ENCODE measurements at places on chromosomes 2 and 18.

DNA sequence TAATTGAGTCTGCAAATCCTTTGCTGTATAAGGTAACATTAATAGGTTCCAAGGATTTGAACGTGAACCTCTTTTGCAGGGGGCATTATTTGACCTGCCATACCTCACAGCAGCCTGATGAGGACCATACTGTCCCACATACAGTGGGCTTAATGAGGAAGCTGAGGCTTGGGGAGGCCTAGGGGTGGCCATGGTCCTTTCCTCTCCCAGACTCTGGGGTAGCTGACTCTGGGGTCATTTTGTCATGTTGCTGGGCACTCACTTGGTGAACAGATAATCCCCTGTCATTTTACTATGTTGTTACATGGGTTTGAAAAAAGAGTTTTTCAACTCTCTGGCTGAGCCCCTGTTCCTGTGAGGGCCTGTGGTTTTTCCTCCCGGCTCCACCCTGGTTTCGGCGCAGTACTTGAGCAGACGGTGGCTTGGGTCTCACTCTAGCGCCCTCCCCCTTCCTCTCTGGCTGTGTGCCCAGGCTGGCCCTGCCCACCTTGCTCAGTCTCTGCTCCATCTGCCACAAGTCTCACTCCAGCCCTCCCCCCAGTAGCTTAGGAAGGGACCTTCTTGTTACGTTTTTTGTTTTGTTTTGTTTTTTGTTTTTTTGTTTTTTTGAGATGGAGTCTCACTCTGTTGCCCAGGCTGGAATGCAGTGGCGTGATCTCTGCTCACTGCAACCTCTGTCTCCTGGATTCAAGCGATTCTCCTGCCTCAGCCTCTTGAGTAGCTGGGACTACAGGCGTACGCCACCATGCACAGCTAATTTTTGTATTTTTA lies 21.0 kb downstream of the INPP4A start:
- DNase-seq, result peak; percentile 55

GRCh38 chr18:24270358-24270936 lies 127.2 kb downstream of the OSBPL1A start:
- DNase-seq, result no peak

GRCh38 chr2:226888971-226889370 lies 53.1 kb downstream of the RHBDD1 start:
- DNase-seq, result no peak

DNA sequence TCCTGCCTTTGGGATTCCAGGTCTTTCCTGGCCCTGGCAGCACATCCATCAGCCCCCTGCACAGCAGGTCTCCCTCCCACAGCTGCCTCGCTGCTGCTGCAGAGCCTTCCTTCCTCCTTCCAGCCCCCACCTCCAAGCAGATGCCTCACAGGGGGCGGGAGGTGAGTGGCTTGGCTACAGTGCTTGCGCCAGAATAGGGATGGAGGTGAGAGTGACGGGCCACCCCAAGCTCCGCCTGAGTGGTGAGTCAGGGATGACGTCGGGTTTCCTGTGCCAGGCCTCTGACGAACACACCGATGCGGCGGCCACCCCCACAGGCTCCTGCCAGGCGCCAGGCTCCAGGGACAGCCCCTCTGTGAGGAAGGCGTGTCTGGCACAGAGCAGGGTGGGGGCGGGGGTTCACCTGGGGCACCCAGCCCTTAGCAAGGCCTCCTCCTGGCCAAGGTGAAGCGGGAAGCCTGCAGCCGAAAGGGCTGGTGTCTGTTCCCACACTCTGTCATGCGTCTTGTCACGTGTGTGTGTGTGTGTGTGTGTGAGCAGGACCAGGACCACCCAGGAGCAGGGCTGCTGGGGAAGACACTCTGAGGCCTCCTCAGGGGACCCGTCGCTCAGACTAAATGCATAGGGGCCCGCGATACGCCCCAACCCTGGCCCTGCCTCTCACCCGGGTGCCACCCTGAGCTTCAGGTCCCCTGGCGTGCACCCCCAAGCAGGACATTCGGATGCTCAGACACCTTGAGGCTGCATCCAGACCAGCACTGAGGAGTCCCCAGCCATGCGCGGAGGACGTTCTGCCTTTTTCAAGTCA lies 3.4 kb upstream of the DUSP2 start:
- DNase-seq, result no peak

DNA sequence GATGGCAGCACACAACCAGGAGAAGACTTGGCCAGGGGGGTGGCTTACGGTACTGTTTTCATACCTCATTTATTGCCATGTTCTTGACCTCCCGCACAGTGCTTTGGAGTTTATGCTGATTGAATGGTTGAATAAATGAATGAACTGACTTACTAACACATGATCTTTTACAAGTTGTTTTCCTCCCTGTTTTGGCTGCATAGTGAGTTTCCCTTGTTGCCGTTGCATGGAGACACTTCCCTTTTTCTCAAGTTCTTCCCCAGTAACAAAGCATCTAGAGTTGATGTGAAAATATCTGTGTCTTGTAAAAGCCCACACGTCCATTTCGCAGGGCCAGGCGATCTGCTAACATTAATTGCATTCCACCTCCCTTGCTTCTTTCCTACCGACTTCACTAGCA lies 35.7 kb upstream of the RAB1A start:
- no peak for DNase-seq

DNA sequence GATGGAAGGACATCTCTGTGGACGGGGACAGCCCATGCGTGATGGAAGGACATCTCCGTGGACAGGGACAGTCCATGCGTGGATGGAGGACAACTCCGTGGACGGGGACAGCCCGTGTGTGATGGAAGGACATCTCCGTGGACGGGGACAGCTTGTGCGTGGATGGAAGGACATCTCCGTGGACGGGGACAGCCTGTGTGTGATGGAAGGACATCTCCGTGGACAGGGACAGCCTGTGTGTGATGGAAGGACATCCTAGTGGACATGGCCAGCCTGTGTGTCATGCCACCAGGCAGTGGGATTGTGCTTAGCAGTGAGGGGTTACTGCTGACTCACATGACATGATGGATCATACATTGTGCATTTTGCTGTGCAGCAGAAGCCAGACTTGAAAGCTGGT lies 30.0 kb upstream of the NFATC1 start:
- DNase-seq, result no peak

DNA sequence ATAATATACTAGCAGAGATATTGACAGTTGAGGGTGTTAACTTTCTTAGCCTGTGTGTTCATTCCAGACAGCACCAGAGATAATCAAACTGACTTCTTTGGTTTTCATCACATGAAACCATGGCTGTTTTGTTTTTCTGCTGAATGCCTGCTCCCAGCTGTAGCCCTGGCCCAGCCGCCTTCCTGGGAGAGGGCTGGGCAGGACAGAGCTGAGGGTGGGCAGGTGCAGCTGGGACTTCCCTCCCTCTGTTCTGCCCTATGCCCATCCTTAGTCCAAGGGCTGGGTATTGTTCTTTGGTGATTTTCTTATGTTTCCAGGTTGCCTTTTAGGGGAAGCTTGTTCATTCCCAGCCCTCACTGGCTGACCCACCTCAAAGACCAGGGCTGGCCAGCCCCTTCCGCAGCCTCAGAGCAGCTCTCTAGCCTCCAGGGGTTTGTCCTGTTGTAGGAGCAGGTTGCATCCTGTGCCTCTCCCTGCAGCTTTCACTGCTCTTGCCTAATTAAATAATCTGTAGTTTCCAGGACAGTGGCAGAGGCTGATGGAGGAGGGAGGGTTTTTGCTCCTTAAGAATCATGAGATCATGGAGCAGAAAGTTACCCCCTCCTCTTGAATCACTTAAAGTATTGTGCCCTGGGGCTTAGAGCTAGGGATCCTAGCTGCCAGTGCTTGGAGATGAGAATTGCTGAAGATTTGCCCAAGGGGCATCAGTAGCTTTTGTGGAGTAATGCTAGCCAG lies 61.4 kb downstream of the MTCL1 start:
- DNase-seq, result no peak

GRCh38 chr2:206846981-206847834 lies 81.8 kb downstream of the FASTKD2 start:
- no peak for DNase-seq

GRCh38 chr18:45730832-45731575 lies 7.0 kb downstream of the SLC14A1 start:
- no peak for DNase-seq

- DNase-seq, result no peak
Measured at GRCh38 chr2:190470256-190470826, 62.2 kb downstream of the MFSD6 start.

GRCh38 chr2:206241736-206242135 lies 32.7 kb upstream of the ZDBF2 start:
- no peak for DNase-seq

DNA sequence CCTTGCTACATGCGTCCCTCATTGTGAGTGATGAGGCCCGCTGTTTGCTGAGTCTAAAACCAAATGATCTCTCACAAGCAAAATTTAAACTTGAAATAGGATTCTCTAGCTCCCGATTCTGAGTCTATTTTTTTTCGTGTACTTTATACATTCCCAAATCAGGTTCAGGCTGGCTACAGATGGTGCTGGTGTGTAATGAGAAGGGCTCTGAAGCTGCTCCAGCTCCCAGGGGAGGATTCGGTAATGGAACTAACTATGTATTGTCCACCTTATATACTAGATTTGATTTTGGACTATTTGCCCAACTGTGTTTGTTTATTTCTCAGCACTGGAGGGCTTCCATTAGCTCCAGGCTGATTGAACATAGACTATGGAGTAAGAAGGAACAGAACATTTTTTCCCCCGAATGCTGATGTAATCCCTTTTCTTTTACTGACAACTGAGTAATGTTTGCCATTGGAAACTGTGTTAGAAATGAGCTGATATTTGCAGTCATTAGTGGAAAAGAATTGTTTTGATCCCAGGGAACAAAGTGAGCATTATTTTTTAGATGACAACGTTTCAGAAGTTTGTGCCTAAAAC lies 274.0 kb upstream of the FIGN start:
- DNase-seq, result no peak

- no peak for DNase-seq
Measured at GRCh38 chr18:79784965-79785770, 12.6 kb upstream of the KCNG2 start.

- no peak for DNase-seq
Measured at GRCh38 chr2:157839162-157839801, 36.8 kb downstream of the ACVR1 start.

- no peak for DNase-seq
Measured at GRCh38 chr2:131156452-131157149, 51.5 kb downstream of the PLEKHB2 start.

- DNase-seq, result no peak
Measured at GRCh38 chr2:96954011-96954846, 32.2 kb downstream of the FAM178B start.

GRCh38 chr2:85741833-85742455 lies 11.8 kb upstream of the ATOH8 start:
- DNase-seq, result no peak

GRCh38 chr2:236718207-236718992 lies 148.8 kb downstream of the ACKR3 start:
- no peak for DNase-seq

DNA sequence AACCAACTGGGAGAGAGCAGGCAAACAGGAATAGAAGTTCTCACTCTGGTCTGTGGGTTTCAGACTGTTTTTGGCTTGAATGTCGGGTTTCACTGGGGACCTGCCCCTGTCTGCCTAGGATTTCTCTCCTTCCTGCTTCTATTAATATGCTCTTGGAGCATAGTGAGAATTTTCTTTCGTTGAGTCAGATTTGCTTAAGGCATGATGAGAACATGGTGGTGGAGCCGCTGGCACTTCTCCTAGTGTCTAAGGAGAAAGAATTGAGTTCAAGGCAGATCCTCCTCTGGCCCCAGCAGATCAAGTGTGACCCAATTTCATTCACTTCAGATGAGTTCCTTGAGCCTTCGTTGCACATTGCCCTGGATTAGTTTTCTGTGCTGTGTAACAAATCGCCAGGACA lies 103.9 kb upstream of the HS6ST1 start:
- DNase-seq, result no peak

- no peak for DNase-seq
Measured at GRCh38 chr18:23648940-23649607, 13.6 kb downstream of the ANKRD29 start.

DNA sequence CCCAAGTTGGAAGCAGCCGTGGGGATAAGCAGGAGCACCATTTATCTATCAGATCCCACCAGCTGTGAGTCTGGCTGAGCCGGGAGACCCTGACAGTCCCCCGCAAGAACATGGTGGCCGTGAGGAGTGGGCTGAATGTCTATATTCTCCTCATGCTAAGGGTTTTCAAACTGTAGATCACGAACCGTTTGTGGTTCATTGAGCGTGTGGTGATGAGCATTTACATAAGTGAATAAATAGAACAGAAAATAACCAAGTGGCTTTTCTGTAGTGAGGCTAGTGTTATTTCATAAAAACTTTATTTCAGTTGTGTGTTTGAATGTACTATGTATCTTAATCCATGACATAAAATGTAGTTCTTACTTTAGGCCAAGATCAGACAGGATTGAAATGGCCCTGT lies 190.2 kb upstream of the APCDD1 start:
- no peak for DNase-seq

DNA sequence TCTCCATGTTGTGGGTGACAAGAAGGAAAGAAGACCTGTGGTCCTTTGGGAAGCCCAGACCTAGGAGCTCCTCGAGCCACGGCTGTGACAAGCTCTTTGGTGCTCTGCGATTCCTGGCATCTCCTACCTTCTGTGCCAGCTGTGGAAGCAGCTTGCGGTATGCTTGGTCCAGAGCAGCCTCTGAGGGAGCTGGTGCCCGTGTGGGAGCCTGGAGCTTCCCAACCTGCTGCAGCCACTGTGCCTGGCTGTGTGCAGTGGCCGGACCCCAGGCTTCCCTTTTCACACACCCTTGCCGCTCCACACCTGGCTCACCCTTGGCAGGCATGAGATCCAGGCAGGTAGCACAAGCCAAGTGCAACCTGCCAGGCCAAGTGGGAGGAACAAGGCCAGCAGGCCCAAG lies 1328.6 kb upstream of the SLC39A10 start:
- no peak for DNase-seq

DNA sequence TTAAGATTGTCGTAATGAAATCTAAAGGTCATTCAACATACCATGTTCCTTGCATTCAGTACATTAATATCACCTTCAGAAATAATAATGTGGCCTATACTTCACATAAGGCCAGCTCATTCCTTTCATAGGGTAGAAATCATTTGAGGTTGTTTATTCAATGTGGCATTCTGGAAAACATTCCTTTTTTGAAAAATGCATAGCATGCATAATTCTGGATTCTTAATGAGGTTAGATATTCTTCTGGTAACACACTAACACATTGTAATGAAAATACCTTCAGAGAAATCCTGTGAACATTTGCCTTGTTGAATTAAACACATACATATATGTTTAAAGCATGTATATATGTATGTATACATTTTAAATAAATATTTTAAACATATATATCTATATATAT lies 204.6 kb upstream of the KCNH7 start:
- DNase-seq, result no peak

GRCh38 chr18:59728816-59729215 lies 31.6 kb upstream of the CCBE1 start:
- DNase-seq, result no peak

GRCh38 chr2:124668161-124668560 lies 643.1 kb downstream of the CNTNAP5 start:
- no peak for DNase-seq

- DNase-seq, result no peak
Measured at GRCh38 chr2:54512663-54513362, 56.7 kb downstream of the SPTBN1 start.

Measured in cerebellar nuclear complex (tissue), 1 donor.